Activated CD4-positive, alpha-beta T cell treated with anti-CD3 and anti-CD28 coated beads, Interleukin-2, amount 50 U/mL, for 48 hours (primary cell): ENCODE measurements at places on chromosomes 7 and 10.

GRCh38 chr7:102215256-102215655, 71.4 kb upstream of the SH2B2 start:
- DNase-seq = no peak

DNA sequence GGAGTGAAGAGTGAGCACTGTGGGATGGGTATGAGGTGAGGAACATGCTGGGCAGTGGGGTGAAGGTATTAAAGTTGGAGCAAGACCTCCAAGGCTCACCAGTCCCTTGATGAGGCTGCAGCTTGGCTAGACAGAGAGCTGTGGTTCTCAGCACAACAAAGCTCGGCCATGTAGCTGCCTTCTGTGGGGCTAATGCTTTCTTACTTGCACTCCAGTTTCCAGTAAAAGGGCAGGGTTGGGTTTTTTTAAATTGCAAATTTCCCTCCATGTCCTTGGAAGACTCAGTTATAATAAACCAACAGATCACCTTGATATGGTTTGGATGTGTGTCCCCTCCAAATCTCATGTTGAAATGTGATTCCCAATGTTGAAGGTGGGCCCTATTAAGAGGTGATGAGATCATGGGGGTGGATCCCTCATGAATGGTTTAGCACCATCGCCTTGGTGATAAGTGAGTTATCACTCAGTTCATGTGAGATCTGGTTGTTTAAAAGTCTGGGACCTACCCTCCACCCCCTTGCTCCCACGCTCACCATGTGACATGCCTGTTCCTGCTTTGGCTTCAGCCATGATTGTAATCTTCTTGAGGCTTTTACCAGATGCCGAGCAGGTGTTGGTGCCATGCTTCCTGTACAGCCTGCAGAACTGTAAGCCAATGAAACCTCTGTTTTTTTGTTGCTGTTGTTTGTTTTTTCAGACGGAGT, 55.9 kb downstream of the ATXN7L1 start:
- no peak for DNase-seq

- DNase-seq = no peak
These were observed 42.2 kb upstream of the PDGFA start for GRCh38 chr7:561631-562373.

- DNase-seq = no peak
These were observed 73.4 kb upstream of the NAMPT start for GRCh38 chr7:106358103-106358663.

GRCh38 chr10:62005281-62005680, 103.8 kb downstream of the ARID5B start:
- DNase-seq = no peak

- DNase-seq = no peak
These were observed 6.4 kb downstream of the CDHR1 start for GRCh38 chr10:84200537-84201243.

DNA sequence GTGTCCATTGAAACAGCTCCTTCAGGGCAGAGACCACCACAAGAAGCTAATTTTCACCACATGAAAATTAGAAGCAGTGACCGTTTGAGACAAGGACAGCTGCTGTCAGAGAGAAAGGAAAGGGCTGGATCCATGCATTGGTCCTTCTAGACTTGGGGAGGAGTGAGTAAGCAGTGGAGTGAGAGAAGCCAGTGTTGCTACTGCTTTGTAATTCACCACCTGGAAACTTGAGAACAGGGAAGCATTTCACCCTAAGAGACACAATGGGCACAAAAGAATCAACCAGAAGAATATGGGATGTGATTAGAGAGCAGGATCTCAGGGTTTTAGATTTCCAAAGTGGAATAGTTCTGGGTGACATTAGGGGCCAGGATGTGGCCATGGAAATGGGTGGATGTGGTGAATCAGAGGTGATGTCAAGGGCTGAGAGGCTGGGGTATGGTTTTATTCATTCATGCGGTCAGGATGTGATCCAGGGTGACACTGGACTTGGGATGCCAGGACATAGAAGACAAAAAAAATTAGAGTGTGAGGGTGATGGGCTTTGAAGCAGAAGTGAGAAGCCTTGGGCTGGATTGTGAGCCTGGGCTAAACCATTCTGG, 61.6 kb downstream of the DENND11 start:
- no peak for DNase-seq
